ENCODE measurements at places on chromosomes 13 and 19.

DNA sequence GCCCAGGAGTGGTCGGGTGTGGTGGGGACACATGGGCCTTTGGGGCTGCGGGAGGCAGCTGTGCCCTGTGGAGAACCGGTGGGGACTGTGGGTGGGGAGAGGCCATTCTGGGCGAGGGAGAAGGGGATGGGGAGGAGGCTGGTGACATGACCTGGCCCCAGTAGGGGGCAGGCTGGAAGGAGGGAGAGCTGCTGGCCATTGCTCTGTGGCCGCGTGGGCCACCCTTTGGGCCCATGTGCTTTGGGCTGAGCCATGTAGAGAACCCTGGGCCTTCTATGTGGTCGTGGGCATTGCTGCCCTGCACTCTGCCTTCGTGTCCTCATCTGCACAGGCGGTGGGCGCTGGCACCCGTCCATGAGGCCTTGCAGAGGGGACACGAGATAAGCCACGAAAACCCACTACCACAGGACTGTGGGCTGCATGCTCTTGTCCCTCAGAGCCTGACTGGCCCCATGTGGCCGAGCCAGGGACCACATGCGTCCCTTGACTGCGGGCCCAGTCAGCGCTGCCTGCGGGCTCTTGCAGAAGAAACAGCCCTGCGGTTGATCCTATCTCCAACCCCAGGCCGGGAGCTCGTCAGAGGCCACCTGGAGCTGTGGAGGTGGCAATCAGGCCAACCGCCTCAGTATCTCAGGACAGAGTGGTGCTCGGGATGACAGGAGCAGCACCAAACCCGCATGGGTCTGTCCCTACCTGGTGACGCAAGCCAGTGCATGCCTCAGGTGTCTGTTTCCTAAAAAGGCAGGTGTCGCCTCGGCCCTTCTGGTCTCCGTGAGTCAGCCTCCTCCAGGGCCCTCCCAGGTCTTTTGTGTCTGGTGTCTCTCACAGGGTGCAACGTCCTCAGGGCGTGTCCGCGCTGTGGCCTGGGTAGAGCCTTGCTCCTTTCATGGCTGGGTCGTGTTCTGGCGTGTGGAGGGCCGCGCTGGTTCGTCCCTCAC, 14.3 kb downstream of the FZR1 start:
- no peaks in the 10 kb centered on the region for H3K36me3 ChIP-seq
- no peak overlapping the region for H3K4me3 ChIP-seq
- DNase-seq, result no peak
- H3K27me3 ChIP-seq, result no peaks in the 10 kb centered on the region

DNA sequence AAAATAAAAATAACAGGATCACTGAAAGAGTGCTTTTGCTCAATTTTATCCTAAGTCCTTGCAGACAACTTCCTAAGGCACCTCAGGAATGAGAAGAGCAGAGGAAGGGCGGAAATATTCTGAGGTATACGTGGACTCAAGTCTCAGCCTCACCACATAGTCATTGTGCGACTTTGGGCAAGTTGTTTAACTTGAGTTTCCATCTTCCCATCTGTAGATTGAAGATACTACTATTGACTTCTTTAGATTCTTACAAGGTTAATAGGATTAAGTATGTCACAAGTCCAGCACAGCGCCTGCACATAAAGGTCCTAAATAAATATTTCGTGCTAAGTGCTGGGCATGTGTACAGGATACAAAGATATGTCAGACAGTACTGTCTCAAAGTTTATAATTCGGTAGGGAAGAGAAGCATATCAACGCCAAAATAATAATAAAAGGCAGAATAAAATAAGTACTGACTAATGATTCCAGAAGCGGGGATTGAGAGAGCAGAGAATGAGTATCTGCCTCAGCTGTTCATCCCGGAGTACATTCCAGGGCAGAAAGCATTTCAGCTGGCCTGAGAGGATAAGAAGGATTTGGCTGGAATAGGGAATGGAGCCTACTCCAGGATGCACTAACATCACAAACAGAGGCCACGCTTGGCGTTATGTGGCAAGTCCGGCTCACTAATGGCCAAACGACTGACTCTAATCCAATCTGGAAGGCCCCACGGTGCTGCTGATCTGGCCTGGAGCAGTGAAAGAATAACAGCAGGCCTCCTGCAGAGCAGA, 139.7 kb downstream of the FLT1 start:
- no peak overlapping the region for H3K4me3 ChIP-seq
- no peaks in the 10 kb centered on the region for H3K4me1 ChIP-seq
- H3K36me3 ChIP-seq, result no peaks in the 10 kb centered on the region
- H3K27ac ChIP-seq, result no peak overlapping the region

DNA sequence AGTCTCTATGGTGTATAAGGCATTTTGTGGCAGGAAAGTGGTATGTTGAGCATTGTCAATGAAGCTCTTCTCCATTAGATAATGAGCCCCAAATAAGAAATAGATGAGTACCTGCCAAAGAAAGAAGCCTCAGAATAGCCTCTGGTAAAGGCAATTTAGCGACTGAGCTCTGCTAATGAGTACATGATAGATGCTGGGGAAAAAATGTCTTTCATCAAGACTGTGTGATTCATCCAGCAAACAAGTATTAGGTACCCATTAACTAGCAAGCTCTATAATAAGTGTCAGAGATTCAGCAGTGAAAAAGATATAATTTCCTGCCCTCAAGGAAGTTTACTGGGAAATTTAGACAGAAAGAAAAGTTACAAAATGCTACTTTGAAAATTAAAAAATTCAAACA, 294.6 kb downstream of the ITGBL1 start:
- no peaks in the 10 kb centered on the region for H3K27me3 ChIP-seq
- H3K36me3 ChIP-seq, result no peaks in the 10 kb centered on the region
- no peak overlapping the region for H3K27ac ChIP-seq
- DNase-seq, result no peak

GRCh38 chr19:10419646-10420443, 493 bp upstream of the PDE4A start:
- peak overlapping the region; percentile 25 for H3K4me3 ChIP-seq
- H3K36me3 ChIP-seq, result no peaks in the 10 kb centered on the region

- H3K4me1 ChIP-seq, result no peaks in the 10 kb centered on the region
- no peak within 1 kb of the TSS for H3K4me3 ChIP-seq
- DNase-seq, result no peak
- no peaks in the 10 kb centered on the region for H3K36me3 ChIP-seq
Measured at GRCh38 chr19:47573071-47574026, at the start of gene ZNF541. ZNF541 (minus strand) TSS chr19:47573148; CDS start chr19:47555856, 17,292 bp downstream.

DNA sequence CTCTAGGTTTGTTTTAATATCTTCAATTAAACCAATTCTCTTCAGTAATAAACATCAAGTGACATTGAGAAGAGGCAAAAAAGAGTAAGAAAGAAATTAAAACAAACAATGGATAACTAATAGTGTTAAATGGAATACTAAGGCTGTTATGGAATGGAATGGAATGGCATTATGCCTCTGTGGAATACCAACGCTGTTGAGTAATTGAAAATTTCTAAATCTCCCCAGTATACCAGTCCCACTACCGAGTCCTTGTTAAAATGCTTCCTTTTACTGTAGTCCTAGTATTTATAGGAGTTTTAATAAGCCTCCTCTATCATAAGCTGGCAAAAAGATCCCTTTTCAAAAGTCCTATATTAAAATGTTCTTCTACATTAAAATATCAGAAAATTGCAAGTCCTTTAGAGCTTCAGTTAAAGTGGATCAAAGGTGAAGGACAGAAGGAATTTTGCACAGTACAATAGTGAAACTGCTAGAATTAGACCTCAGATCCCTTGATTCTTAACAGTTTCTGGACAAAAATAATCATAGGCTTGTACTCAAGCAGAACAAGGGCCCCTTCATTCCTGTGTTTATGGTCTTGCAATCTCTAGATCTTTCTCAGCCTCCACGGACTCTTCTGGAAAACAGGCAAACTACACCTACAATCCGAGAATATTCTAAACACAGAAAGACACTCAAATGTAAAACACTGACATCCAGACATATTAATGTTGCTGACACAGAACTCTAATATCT, 128.2 kb downstream of the PCDH9 start:
- no peak overlapping the region for H3K4me3 ChIP-seq
- H3K27me3 ChIP-seq, result no peaks in the 10 kb centered on the region
- peaks cover 18% of the 10 kb centered on the region for H3K4me1 ChIP-seq

GRCh38 chr19:18450931-18451836, 13.3 kb upstream of the ISYNA1 start:
- DNase-seq, result peak; percentile 80
- no peak overlapping the region for H3K4me3 ChIP-seq
- H3K36me3 ChIP-seq, result no peaks in the 10 kb centered on the region
- H3K27ac ChIP-seq, result peak overlapping the region; percentile 57
